Stomach (tissue), 19 donors: ENCODE measurements at places on chromosomes 2 and 18.

- DNase-seq, result peak; percentile 53
Measured at GRCh38 chr2:127650041-127650784, 4.3 kb downstream of the GPR17 start.

DNA sequence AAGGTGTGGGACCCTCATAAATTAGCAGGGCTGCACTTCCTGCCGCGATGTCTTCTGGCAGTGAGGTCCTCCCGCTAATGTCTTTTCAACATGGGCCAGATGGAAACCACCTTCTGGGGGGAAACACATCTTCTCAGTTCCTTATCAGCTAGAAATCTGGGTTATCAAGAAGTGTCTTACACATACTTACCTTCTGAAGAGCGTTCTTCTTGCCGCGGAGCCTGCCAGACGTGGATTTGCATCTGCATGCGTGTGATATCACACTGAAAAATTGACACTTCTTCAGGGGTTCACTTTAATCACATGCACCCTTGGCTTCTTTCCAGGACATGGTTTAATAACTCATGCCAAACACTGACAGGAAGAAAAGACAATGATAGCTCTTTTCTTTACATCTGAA, 163.5 kb upstream of the SOX11 start:
- DNase-seq, result no peak

DNA sequence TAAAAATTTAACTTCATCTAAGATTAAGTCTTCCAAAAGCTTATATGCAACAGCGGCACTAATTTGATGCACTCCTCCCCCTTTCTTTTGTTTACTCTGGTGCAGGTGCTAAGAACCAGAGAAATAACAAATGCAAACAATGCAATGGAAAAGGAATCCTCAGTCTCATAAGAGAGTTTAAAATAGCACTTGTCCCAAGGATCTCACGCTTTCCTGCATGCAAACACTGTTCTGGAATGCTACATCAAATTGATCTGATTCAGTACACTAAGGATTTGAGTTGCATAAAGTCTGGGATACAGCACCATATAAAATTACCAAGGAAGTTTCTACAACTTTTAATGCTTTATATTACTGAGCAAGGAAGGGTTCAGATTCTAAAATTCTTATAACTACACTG, 50.5 kb downstream of the SEPTIN10 start:
- no peak for DNase-seq

DNA sequence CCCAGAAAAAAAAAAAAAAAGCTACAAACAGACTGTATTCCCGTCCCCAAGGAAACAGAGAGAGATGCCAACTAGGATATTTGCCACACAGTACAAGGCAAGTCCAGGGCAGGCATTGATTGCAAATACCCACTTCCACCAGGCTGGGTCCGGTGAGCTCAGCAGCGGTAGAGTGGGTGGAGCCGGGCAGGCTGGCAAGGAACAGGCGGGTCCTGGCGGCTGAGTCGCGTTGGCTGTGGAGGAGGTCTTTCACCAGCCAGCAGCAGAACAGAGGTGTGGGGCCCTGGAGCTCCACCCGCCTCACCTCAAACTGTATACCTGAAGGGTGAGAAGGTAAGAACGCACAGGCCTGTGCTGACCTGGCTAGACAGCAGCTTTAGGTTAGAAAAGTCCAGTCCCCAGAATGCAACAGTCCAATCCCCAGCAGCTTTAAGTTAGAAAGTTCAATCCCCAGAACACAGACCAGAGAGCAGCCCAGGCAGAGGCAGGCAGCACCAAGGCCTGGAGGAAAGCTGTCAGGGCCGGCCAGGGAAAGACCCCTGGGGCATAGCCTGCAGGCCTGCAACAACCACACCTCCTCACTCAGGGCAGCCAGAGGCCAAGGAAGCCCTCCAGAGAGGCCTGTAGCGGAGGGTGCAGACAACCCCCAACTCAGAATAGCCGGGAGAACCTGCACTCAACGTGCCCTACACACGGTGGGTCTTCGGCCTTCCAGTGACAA, 21.9 kb upstream of the MTERF4 start:
- DNase-seq, result peak; percentile 43

GRCh38 chr2:44186810-44187209, 18.1 kb downstream of the PPM1B start:
- DNase-seq, result no peak

GRCh38 chr18:24248359-24248758, 109.5 kb downstream of the CABYR start:
- no peak for DNase-seq

- DNase-seq, result no peak
Measured at GRCh38 chr2:3646446-3646845, 11.6 kb upstream of the ALLC start.

- DNase-seq, result no peak
Measured at GRCh38 chr18:62898359-62898758, 183.0 kb downstream of the PHLPP1 start.

DNA sequence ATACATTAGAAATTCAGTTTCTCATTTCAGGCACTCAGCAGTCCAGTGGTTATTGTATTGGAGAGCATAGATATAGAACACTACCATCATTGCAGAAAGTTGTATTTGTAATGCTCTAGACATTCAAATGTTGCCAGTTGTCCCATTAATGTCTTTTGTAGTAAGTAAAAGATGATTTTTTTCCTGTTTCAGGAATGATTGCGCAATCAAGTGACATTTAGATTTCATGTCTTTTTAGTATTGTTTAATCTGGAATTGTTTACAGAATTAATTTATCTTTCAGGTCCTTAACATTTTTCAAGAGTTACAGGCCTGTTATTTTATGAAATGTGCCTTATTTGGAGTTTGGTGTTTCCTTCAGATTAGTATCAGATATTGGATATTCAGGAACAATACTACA, 134.7 kb downstream of the MSTN start:
- DNase-seq, result no peak
